ENCODE measurements at places on chromosomes 12 and 14.

GRCh38 chr14:84688297-84689025, 841.5 kb upstream of the FLRT2 start:
- no peak overlapping the region for H3K27ac ChIP-seq
- DNase-seq = no peak
- no peaks in the 10 kb centered on the region for H3K4me1 ChIP-seq

- no peaks in the 10 kb centered on the region for H3K27me3 ChIP-seq
- H3K4me1 ChIP-seq = no peaks in the 10 kb centered on the region
- no peak overlapping the region for H3K4me3 ChIP-seq
- DNase-seq = no peak
These were observed 117.5 kb downstream of the UNC79 start for GRCh38 chr14:93548102-93548843.

GRCh38 chr12:104412681-104413080, 44.1 kb upstream of the CHST11 start:
- DNase-seq = no peak
- H3K27ac ChIP-seq = no peak overlapping the region
- H3K36me3 ChIP-seq = no peaks in the 10 kb centered on the region
- no peaks in the 10 kb centered on the region for H3K27me3 ChIP-seq

DNA sequence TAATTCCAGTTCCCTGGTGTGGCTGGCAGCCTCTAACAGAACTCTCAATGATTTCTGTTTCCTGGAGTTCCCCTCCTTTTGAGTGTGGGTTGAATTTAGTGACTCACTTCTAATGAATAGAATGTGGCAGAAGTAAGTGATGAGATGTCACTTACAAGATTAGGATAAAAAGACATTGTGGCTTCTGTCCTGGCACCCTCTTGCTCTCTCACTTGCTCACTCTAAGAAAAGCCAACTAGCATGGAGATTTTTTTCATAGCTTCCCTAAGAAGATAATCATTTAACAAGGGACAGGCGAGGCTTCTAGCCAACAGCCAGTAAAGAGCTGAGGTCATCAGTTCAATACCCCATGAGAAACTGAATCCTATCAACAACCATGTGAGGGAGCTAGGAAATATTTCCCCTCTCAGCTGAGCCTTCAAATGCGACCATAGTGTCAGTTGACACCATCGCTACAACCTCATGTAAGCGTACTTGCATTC, 156.7 kb downstream of the TMTC3 start:
- no peaks in the 10 kb centered on the region for H3K36me3 ChIP-seq
- DNase-seq = no peak
- no peak overlapping the region for H3K4me3 ChIP-seq
- no peak overlapping the region for H3K27ac ChIP-seq
- no peaks in the 10 kb centered on the region for H3K27me3 ChIP-seq

Measured in ascending aorta (tissue), 2 donors.